Motor neuron (in vitro differentiated cells): ENCODE measurements at places on chromosomes 13 and 19. TPM values are rescaled to one million over a fixed set of nuclear protein-coding genes. Genes with fewer than 3 reads are reported as not detected.

GRCh38 chr13:102405499-102406100 lies 3.8 kb upstream of the FGF14 start:
- no peak for ATAC-seq

DNA sequence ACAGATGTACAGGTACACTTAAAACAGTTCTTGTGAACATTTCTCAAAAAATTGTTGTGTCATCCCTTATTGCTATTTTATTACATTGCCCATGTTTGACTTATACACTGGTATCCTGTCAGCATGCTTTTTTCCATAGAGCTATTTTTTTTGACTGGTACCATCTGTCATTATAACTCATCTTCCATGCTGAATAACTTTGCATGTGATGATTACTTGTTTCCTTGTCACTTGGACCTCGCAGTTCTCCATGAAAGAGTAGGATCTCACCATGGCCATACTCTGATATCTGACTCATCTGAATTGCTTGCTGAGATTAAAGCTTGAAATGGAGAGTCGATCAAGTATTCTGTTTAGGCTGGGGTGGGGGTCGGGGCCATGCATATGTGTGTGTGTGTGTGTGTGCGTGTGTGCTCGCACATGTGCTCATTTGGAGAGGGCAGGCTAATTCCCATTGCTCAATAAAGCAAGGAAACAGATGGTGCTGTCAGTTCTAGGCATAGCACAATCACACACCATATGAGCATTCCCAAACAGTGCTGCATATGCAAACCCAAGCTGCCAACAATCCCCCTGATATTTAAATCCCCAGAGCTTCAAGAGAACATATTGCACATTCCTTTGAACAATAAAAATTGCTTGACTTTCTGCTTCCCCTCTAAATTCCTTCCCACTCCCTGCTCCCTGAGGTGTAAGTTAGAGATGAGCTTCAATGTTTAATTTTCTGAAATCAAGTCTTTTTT lies 62.9 kb downstream of the NHLRC3 start:
- no peak for ATAC-seq

DNA sequence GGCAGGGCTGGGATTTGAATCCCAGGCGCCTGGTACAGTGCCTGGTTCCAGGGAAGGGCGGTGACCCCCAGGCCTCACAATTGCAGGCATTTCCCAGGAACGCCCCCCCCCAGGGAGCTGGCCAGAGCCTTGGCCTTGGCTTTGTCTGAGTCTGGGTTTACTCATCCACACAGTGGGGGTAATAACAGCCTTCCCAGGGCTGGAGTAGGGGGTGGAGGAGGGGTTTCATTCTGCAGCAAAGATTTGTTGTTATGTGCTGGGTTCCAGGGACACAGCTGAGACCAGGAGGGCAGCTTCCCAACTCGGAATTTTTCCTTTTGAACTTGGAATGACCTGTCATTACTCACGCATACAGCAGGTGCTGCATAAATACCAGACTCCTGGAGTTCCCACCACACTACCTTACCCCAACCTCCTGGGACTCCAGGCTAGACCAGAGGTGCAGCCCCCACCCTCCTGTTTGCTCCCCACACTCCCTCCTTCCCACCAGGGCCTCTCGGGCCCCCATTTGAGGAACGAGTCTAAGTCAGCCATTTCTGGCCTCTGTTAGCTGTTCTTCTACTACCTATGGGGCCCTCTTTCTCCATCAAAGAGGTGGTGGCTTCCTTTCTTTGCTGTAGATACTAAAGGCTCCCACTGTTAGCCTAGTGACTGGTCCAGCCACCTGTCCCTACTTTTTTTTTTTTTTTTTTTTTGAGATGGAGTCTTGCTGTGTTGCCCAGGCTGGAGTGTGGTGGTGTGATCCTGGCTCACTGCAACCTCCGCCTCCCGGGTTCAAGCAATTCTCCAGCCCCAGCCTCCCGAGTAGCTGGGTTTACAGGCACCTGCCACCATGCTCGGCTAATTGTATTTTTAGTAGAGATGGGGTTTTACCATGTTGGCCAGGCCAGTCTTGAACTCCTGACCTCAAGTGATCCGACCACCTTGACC lies 1.6 kb upstream of the ADAMTS10 start:
- peak; percentile 5 for ATAC-seq

DNA sequence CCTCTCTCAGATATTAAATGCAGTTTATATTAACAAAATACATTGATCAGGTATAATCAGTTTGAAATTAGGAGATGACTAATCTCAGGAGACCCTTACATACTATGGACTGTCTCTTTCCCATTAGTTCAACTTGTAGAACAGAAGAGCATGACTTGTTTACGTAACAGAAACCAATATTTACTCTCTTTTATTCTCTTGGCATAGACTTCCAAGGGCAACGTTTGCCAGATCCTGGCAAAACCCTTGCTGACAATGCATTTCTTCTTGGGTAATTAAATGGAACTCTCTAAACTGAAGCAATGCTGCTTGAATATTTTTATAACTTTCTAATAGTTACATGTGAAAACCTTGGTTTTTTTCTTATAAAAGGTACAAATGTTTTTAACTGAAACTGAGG lies 68.3 kb upstream of the MYO16 start:
- ATAC-seq: no peak

DNA sequence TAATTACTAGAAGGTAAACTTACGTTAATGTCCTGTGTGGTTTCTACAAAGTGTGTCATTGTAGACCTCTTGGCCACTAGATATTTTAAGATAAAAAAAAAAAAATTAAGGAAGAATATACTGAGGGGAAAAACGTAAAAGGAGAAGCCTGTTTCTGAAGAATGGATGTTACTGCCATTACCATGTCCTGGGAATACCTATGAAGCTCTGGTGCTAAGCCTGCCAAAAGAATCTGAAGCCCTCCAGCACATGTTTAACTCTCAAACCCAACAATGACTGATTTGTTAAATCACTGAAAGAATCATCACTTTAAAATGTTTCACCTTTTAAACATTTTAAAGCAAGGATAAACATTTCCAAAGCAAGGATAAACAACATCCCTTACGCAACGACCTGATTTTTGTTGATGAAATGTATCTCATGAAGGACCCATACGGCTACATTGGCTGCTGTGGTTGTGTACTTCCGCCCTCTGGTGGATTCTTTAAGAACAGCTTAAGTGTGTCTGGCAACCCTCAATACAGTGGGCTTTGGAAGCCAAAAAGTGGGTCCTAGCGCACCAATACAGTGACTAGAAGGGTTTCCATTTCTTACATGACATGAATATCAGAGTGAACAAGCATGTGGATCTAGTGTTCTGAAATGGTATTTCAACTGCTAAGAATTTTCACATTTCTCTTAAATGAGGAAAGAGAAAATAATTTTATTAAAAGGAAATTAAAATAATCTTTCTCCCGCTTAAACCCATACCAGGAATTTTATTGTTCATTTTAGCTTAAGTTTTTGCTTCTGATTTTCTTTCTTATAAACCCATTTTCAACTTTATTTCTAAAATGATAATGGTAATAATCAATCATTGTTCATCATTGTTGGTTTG lies 74.5 kb upstream of the RAP2A start:
- ATAC-seq: peak; percentile 75

GRCh38 chr13:57629821-57630235 lies 1.7 kb upstream of the PCDH17 start:
- peak; percentile 86 for ATAC-seq

DNA sequence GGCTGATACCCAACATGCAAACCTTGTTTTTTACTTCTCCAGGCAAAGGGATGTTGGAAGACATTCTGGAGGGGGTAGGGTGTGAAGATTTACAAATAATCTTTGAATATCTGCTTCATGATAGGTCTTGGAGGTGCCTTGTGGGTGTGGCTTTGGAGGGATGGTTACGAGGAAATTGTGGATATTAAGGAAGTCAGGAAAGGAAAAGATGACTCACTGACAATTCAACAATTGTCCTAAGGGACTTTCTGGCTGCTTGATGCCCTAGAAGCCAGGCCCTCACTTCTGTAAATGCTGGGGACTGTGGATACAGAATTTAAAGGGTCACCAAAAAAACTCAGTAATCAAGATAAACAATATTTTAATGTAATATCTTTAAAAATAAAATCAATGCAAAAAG lies 37.4 kb upstream of the ZNF527 start:
- no peak for ATAC-seq

- ATAC-seq: no peak
These were observed 49.4 kb upstream of the SLC15A1 start for GRCh38 chr13:98801626-98802418.

- no peak for ATAC-seq
These were observed 77.8 kb downstream of the INSR start for GRCh38 chr19:7216373-7216902.

- no peak for ATAC-seq
These were observed 284.2 kb upstream of the DACH1 start for GRCh38 chr13:72151241-72151640.

- ATAC-seq: no peak
These were observed 22.6 kb downstream of the NCAN start for GRCh38 chr19:19234220-19234816.

- no peak for ATAC-seq
These were observed 13.2 kb downstream of the CBY2 start for GRCh38 chr13:45715351-45715750.

GRCh38 chr19:3768015-3768747 lies 3.8 kb downstream of the RAX2 start:
- ATAC-seq: no peak

DNA sequence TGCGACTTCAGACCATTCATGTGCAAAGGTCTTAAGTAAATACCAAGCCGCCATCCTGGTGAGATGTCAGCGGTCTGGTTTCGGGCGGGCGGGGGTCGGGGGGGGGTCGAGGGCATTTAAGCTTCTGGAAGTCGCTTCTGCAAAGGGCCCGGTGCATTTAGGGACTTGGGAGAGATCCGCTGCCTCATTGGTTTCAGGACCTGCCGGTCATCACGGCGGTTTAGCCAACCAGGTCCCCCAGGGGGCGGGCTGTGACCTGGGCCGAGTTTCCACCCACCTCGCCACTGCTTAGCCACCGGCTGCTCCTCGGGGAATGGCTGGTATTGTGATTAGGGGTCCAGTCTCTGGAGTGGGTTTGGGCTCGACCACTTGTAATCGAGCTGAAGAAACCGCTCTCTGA lies 7.8 kb downstream of the ANKLE1 start:
- ATAC-seq: peak; percentile 9

Gene ZNF534
- total RNA-seq: 0.19 and 0.28 TPM in 2 replicates

Gene FUT3
- total RNA-seq: 0.54 TPM in 1 of 2 replicates, not detected in the other

Gene KLK15
- total RNA-seq: 0.56 TPM in 1 of 2 replicates, not detected in the other

Gene KIR3DL2
- total RNA-seq: 0.13 TPM in 1 of 2 replicates, not detected in the other

Gene FGF9
- 7.6 and 8.6 TPM in 2 replicates for total RNA-seq
